ENCODE measurements at places on chromosomes 16 and 17.

DNA sequence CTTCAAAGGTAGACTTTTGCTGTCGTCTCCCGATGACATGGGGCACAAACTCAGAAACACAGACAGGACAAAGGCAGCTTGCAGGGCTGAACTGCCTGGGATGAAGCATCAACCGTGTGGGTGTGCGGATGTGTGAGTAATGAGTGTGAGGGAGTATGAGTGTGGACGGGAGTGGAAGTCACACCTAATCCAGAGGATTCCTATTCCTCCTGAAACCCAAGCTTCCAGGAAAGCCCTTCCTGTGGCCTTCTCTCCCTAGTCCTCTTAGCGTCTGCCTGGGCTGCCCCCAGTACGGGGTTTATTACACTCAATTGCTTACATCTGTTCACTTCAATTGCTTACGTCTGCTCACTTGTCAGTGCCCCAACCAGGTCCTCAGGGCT is 2.3 kb upstream of the IL4R start:
- DNase-seq = no peak

DNA sequence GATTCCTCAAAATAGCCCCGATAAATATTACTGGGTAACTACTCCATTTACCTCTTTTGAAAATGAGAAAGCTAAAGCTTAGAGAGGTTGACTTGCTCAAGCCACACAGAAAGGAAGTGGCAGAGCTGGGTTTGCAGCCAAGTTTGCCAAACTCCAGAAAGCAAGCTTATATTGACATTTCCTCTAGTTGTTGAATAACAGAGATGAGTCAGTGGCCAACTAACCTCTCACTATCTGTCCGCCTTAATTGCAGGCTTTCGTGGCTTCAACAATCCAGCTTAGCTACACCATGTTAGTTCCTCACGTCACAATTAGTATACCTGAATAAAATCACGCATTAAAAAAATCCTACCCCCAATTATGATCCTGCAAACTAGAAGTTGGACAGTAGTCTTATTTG is 151.7 kb downstream of the CNTNAP4 start:
- DNase-seq = no peak

- DNase-seq = peak; percentile 55
Measured at GRCh38 chr16:70437017-70437581, 1.8 kb downstream of the ST3GAL2 start.

- peak; percentile 71 for DNase-seq
Measured at GRCh38 chr17:35082073-35082657, 18.7 kb upstream of the RFFL start.

GRCh38 chr16:88303890-88304819 is 78.6 kb upstream of the ZNF469 start:
- DNase-seq = peak; percentile 97

DNA sequence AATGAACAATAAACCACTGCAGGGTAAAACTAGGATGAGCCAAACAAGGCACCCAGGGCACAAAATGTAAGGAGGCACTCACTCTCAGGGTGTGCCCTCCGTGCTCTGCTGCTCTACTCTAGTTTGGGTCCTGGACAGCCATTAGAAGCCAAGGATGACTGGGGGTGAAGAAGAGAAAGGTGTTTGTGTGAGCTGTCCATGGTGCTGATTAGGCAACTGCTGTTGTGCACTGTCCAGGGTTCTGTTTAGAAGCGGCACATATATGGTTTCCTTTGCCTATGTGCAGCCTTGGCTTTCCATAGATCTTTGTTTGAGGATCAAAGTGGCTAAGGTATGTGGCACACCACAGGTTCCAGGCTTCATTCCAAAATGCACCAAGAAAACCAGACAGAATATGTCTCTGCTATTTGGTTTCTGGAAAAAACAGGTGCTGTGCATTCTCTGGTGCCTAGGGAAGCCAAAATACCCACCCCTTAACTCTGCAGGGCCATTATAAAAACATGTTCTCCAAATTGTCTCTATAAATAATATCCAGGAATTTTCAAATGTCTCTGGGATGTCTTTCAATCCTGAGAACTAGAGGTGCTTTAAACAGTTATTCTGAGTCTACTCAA is 123.5 kb downstream of the CBLN1 start:
- peak; percentile 16 for DNase-seq

DNA sequence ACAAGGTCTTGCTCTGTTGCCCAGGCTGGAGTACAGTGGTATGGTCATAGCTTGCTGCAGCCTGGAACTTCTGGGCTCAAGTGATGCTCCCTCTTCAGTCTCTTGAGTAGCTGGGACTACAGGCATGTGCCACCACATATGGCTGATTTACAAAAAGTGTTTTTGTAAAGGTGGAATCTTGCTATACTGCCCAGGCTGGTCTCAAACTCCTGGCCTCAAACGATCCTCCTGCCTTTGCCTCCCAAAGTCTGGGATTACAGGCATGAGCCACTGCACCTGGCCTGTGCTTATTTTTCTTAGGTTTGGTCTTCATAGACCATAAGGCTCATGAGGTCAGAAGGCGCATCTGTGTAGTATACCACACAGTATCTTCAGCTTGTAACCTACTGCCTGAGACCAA is 5.3 kb downstream of the CLEC19A start:
- no peak for DNase-seq

GRCh38 chr16:3486506-3487215 is 8.6 kb downstream of the C16orf90 start:
- DNase-seq = peak; percentile 49

DNA sequence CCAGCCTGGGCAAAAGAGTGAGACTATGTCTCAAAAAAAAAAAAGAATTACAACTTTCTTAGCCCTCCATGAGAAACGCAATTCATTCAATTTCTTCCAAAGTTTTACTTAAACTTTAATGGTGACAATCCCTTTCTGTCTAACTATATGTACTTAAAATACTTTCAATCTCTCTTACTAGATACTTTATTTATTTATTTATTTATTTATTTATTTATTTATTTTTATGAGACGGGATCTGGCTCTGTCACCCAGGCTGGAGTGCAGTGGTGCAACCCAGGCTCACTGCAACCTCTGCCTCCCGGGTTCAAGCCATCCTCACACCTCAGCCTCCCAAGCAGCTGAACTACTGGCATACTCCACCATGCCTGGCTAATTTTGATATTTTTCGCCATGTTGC is 108.1 kb downstream of the SPAG9 start:
- no peak for DNase-seq

DNA sequence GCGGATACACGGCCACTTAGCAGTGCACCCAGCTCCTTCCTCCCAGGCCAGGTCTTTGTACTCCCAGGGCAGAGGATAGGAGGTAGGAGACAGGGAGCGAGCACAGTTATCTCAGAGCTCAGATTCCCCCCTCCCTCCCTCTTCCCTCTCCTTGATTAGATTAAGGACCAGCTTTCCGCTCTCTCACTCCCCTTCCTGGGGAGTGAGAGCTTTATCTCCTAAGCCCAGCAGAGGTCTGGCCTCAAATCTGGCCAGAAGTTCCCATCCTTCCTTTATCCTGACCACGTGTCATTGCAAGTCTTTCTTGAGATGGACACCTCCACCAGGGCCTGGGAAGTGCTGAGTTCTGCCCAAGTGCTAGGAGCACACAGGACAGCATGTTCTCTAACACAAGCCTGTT is 5.1 kb downstream of the ARL4D start:
- DNase-seq = no peak

- no peak for DNase-seq
Measured at GRCh38 chr17:8574687-8575086, 55.8 kb downstream of the MYH10 start.

DNA sequence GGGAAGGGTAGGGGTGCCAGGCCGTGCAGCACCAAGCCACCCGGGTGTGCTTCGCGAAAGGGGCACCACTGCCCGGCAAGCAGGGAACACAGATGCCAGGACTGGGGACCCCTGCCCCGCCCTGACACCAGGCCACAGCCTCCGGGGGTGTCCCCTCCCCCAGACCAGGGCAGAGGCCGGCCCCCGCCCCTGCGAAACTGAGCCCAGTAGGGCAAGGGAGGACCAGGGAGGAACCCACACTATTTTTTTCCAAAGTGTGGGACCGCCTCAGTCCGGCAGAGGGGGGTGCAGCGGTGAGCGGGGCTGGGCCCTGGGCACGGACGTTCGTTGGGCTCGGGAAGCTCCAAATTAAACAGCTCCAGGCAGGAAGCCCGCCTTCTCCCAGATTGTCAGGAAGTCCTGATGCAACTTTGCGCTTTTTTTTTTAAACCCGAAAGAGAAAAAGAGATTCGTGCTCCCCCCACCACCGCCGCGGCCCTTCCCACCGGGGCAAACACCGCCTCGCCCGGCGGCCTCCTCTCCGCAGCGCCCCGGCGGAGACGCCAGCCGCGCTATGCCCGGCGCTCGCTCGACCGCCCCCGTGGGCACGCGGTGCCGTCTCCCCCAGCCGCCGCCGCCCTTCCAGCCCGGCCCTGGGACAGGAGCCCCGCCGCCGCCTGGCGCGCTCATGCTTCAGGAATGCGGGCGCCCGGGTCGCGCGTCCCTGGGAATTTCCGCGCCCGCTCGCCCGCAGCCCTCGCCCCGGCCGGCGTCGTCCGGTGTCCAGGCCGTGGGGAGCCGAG is 755 bp downstream of the PIEZO1 start:
- peak; percentile 83 for DNase-seq

GRCh38 chr17:21239680-21240368 is 13.4 kb downstream of the NATD1 start:
- DNase-seq = no peak

GRCh38 chr17:27598337-27599050 is 32.5 kb upstream of the LGALS9 start:
- no peak for DNase-seq

- DNase-seq = no peak
Measured at GRCh38 chr17:32689348-32689747, 187.6 kb downstream of the MYO1D start.

- DNase-seq = no peak
Measured at GRCh38 chr16:11245988-11246387, 10.0 kb downstream of the SOCS1 start.

- DNase-seq = no peak
Measured at GRCh38 chr16:23640615-23640930, 537 bp downstream of the PALB2 start.

- DNase-seq = no peak
Measured at GRCh38 chr16:27323781-27324561, 10.2 kb downstream of the IL4R start.

- no peak for DNase-seq
Measured at GRCh38 chr16:970386-970765, 408 bp downstream of the LMF1 start.

DNA sequence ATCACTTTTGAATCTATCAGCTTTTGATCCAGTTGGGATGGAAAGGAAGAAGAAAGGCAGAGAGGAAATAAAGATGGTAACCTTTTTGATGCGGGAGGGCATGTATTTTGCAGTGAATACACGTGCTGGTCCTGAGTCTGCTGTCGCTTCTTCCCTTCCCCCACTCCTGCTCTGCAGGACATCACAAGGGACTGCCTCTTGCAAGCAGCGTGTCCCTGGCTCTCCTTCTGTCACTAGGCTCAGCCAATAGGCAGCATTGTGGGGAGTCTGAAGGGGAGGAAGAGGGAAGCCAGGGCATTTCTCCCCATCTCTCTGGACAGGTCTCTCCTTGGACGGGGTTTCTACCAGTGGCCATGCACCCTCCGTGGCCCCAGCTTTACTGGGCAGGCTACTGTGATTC is 15.7 kb upstream of the WFDC1 start:
- no peak for DNase-seq

DNA sequence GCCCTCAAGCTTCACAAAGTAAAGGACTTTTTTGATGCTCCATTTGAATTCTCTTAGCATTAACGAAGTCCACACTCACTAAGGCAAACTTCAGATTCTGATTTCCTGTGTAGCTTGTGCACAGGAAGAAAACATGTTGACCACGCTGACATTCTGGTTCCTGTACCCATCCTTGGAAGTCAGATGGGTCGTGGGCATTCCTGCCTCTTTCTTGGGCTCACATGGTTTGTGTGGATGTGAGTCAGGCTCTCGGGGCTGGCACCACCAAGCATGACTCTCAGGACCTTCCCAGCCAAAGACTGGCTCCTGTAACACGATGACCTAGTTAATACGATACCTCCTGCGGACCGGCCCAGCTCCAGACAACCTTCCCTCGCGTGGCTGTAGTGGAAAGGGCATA is 32.8 kb downstream of the ARSG start:
- DNase-seq = peak; percentile 47

- no peak for DNase-seq
Measured at GRCh38 chr17:68396226-68397107, 60.8 kb downstream of the WIPI1 start.

DNA sequence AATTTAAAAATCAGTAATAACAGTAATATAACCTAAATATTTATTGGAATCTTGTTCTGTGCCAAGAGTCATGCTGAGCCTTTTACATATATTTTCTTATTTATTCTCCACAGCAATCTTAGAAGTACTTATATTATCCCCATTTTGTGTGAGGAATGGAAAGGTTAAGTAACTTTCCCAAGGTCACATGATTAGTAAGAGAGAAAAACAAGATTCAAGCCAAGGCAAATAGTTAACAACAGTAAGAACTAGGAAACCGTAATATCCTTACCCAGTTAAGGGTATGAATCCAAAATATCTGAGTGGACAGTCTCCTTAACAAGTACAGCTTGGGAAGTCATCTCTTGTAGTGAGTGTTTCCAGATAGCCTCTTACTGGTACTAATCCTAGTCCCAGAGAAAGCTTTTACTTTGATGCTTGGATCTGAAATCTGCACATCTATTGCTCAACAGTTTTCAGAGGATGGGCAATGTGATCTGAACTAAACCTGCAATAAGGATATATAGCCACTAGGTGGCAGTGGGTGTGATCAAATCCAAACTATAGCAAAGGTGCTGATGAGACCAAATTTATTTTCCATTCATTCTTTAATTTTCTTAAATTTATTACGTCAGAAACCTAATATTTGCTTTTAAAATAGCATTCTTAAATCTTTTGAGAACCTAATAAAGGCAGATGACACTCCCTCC is 23.3 kb downstream of the SHISA6 start:
- no peak for DNase-seq

- peak; percentile 13 for DNase-seq
Measured at GRCh38 chr17:8611619-8612298, 18.8 kb downstream of the MYH10 start.

- DNase-seq = no peak
Measured at GRCh38 chr17:79624718-79625478, 14.0 kb upstream of the RBFOX3 start.

- no peak for DNase-seq
Measured at GRCh38 chr17:49630113-49630900, 47.6 kb downstream of the SPOP start.

- no peak for DNase-seq
Measured at GRCh38 chr17:31248986-31249834, 47.8 kb downstream of the OMG start.

DNA sequence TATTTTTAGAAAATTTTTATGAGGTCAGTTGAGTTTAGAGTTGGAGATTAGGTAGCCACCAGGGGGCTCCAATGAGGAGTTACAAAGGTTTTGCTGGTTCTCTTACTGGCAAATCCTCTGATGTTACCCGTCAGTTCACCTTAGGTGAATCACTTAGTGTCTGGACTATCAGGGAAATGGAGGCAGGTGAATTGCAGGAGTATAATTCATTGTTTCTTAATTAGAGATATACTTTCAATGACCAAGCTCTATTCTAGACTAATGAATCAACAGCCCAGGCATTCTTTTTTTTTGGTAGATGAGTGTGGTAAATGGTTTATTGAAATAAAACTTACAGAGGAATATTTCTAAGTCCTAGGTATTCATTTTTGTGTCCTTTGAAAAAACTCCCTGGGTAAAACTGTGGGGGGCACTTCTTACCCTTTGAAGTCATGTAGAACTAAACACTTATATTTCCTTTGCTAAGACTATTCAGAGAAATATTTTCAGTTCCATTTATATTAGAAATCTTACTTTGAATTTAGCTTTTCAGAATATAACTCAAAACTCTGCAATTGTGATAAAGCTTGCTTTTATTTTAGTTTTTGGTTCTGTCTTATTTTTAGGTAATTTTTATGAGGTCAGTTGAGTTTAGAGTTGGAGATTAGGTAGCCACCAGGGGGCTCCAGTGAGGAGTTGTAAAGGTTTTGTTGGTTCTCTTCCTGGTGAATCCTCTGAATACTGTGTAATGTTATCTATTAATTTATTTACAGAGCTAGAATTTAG is 17.7 kb downstream of the PSMD11 start:
- peak; percentile 60 for DNase-seq

Data from myocyte (in vitro differentiated cells).